Astrocyte (in vitro differentiated cells and primary cell): ENCODE measurements at places on chromosomes 2 and 18. TPM values are rescaled to one million over a fixed set of nuclear protein-coding genes. Genes with fewer than 3 reads are reported as not detected.

DNA sequence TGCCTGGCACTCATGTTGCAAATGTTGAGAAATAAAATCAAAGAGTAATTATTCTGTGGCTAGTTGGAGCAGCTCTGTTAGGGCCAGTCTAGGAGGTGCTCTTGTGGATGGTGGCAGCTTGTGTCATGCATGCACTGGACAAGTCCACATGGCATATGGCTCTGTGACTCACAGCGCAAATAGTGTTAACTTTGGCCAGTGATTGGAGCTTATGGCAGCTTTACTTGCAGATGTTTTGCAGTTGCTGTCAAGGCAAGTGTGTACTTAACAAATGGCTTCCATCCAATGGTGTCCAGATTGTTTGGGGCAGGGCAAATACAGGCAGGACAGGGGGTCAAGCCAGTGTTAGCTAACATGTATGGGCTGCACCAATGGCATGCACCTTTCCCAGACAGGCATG is 26.1 kb upstream of the TMX3 start:
- no peak for DNase-seq

- no peak for DNase-seq
Observed at GRCh38 chr2:20179755-20180594, 45.0 kb downstream of the SDC1 start.

KYNU gene
- total RNA-seq: 0.72 and 1.2 TPM in 2 replicates

GRCh38 chr2:20762945-20763683 is 59.8 kb downstream of the LDAH start:
- no peak for DNase-seq

- DNase-seq: no peak
Observed at GRCh38 chr2:191705084-191705483, 27.1 kb downstream of the NABP1 start.

DNA sequence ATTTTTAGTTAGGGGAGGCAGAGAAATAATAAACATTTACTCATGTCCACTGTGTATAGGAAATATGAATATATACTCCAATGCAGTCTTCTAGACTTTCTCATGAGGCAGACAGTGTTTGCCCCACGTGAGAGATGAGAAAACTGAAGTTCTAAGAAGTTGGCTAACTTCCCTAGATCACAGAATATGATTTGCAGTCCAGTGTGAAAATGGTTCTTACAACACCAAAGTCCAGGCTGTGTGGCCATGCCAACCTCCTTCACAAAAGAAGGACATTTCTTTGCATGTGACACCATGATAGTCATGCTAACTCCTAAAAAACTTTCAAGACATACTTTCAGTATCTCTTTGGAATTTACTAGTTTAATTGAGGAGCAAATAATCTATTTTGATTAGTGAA is 143.7 kb downstream of the IRS1 start:
- peak; percentile 49 for DNase-seq

- no peak for DNase-seq
Observed at GRCh38 chr2:242098445-242099128, 229.1 kb downstream of the RTP5 start.

DNA sequence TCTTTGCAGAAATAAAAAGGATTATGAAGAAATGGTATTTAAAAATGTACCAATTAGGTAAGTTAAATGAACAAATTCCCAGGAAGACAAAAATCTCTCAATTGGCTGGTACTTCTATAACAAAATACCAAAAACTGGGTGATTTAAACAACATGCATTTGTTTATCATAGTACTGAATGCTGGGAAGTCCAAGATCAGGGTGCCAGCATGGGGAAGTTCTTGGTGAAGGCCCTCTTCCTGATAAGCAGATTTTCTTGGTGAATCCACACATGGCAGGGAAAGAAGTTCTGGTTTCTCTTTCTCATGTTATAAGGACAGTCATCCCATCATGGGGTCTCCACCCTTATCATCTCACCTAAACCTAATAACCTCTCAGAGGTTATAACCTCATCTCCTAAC is 271.6 kb upstream of the SETBP1 start:
- no peak for DNase-seq

SPDYA gene
- total RNA-seq: 1.3 and 1.4 TPM in 2 replicates

HOXD9 gene
- not detected in 2 replicates for total RNA-seq

- no peak for DNase-seq
Observed at GRCh38 chr2:26169226-26169625, 3.7 kb upstream of the GAREM2 start.

CCDC85A gene
- 6.1 and 8.9 TPM in 2 replicates for total RNA-seq

DNA sequence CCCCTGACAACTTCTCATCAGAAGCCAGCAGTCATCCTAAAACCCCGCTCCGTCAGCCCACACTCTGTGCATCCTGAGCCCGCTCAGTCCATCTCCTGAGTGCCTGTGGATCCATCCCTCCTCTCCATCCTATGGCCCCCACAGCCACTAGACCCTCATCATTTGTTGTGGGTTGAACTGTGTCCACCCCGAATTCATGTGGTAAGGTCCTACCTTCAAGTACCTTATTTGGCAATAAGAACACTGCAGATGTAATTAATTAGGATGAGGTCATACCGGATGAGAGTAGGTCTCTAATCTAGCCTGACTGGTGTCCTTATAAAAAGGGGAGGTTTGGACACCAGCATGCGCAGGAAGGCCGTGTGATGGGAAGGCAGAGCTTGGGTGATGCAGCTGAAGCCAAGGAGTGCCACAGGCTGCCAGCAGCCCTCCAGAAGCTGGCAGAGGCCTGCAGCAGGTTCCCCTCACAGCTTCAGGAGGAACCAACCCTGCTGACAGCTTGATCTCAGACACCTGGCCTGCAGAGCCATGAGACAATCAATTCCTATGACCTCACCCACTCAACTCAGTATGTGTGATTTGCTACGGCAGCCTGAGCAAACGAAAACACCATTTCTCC is 192.4 kb downstream of the ZBTB7C start:
- no peak for DNase-seq

DNA sequence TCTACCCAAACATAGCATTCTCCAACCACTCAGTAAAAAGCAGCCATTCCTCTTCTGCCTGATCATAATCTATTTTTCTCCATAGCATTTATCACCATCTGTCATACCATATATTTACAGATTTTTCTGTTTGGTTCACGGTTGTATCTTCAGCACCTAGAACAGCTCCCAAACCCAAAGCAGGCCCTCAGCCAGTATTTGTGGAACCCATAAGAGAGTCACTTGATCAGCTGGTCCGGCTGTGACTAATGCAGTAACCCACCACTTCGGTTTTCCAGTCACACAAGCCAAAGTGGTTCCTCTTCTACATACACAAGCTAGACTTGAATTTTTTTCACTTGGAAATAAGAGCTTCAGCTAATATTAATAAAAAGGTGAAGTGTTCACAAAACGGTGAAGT is 511.6 kb upstream of the CELF4 start:
- DNase-seq: no peak

CNGA3 gene
- total RNA-seq: not detected in 2 replicates

DNA sequence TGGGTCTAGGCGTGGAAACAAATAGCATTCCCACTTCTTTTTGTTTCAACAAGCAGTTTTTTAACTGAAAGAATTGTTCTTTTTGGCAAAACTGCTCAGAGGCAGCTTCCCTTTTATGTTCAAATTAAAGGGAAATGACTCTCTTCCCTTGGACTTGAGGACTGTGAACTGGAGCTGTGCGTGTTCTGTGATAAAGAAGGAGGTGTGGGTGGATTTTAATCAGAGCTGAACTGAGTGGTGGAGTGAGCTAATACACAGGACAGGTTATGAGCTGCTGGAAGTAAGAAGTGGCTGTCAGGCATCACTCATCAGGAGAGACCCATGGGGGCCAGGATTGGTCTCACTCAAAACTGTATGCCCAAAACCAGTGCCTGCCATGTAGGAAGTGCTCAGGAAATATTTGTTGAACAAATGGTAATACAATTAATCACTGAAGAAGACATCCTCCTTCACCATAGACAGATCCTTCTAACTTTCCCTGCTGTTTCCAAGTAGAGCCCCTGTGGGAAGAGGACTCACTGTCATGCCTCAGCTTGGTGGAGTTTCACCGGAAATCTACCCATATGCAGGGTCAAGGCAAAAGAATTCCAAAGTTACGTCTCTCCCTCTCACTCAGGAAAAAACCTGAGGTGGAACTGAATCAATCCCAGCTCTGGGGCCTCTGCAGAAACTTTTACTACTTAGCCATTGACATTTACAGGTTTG is 55.9 kb downstream of the FEZ2 start:
- no peak for DNase-seq

GRCh38 chr2:232873292-232873908 is 3.3 kb downstream of the SNORC start:
- DNase-seq: no peak

DNA sequence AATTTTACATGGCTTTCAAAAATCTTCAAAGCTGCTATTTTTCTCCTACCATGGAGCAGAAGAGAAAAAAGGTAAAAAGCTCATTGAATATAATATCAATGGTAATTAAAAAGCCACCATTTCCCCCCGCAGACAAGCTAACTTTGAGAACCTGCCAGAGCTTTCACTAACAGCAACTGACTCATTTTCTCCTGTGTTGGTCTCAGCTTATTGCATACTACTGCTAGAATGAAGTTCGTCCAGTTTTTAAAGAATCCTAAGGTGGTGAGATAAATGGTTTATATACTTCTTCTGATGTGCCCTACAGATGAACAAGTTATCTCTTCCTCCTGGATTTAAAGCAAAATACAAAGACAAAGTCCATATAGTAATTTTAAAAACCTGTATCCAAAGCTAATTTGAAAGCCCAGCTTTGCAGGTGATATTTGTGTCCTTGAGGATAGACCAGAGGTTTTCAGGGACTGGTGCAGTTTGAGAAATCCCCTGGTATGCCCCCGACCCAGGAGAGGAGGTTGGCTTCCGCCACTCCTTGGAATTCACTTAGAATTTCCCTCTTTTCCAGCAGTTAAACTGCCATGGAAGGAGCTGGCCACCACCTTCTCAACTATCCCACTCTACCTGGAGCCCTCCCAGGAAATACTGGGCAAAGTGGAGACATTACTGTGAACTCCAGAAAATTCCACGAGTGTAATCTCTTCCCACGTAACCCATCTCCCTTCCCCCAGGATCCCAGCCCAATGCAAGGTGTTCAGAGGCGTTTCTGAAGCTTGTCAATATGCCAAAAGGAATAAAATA is 17.5 kb downstream of the YPEL5 start:
- DNase-seq: peak; percentile 23

- no peak for DNase-seq
Observed at GRCh38 chr2:69382547-69382946, 4.5 kb downstream of the GFPT1 start.

GRCh38 chr2:149375801-149376361 is 45.5 kb downstream of the LYPD6 start:
- peak; percentile 89 for DNase-seq

- DNase-seq: no peak
Observed at GRCh38 chr2:21267232-21267835, 143.6 kb downstream of the TDRD15 start.
